ENCODE measurements at places on chromosomes 5 and 9.

DNA sequence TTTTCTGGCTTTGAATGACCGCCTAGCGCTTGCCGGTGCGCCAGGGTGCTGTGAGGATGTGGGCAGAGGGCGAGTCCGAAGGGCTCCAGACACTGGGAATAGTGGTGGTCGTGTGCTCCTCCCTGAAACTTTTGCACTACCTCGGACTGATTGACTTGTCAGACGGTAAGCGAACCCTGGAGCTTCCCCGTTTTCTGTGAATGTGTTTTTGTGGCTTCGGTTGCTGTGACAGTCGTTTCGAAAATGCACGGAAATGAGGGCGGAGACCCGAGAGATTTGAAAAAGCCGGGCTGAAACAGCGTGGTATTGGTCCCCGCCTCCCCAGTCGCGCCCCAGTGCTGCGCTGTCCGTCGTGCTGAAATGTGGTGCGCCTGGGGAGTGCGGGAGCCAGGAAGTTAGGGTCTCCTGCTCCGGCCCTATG lies 102.5 kb upstream of the GABRP start:
- no peak for DNase-seq

DNA sequence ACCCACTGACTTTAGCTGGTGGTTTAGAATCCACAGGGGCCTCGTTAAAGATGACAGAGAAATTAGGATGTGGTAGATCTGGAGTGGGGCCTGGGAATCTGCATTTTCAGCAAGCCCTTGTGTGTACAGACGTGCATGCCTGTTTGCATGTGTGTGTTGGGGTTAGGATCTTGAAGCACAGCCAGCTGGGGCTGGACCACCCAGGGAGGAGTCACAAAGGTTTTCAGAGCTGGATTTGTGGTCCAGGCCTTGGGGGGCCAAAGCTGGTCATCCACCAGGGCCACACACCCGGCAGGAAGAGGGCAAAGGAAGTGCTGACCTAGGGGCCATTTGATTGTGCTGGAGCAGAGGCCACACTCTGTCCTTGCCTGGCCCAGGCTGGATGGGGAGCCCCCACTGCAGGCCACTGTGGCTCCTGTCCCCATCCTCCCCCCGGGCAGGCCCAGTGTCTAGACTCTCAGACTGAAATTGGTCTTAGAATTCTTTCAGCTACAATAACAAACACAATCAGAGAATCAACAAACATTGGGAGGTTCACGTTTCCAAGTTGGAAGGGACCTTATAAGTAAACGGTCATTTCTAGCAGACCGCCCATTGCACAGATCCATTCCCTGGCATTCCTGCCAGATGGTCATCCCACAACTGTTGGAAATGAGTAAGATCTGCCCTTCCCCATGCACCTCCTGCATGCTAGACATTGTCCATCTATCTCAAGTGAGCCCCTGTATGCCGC lies 10.3 kb downstream of the CDX1 start:
- DNase-seq: no peak

GRCh38 chr5:158642879-158643278 lies 456.8 kb downstream of the EBF1 start:
- DNase-seq: no peak

DNA sequence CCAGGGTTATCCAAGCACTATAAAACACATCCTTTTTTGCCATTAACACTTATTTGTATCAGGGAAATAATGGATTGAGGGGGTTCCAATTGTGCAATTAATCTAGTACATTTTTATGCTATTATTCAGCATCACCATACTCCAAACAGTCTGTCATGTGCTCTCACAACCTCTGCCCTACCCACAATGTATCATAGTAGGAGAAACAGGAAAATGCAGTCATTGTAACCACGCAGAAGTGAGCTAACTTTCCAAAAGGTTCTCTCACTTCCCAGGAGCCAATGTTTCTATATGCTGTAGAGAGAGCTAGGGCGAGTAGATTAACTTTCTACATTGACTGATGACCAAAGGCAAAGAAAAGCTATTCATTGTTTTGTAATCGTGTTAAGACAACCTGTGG lies 29.8 kb downstream of the DAB2 start:
- no peak for DNase-seq

DNA sequence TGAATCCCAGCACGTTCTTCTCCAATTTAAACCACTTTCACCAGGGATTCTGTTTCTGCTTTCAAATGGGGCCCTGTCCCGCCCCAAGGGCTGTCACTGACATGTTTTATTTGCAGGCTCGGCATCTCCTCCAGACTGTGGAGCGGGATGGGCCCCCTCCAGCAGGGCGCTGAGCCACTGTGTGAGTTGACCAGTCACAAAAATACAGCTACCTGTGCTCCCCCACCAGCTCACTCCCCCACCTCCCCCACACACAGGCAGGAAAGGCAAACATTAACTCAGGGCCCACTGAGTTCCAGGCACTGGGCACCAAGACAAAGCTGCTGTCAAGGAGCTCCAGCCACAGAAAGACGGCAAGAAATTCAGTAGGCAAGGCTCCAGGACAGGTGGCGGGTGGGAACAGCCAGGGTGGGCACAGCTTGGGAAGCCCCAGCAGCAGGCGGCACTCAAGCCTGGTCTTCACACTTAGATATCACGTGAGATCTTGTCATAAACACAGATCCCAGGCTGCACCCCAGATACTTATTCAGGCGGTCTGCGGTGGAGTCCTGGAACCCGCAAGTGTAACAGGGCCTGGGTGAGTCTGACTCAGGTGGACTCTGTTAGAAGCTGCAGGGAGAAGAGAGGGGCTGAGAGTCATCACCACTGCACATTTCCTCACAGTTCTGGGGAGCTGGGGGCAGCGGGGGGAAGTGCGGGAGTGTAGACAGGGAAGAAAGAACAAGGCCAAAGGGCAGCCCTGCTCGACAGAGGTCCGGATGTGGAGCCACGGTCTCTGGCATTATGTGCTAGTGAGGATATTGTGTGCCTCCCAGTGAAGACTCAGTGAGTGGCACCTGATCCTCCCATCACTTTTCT lies 44.7 kb downstream of the OR2V1 start:
- no peak for DNase-seq

- no peak for DNase-seq
Measured at GRCh38 chr5:152472083-152472482, 67.0 kb upstream of the NMUR2 start.

DNA sequence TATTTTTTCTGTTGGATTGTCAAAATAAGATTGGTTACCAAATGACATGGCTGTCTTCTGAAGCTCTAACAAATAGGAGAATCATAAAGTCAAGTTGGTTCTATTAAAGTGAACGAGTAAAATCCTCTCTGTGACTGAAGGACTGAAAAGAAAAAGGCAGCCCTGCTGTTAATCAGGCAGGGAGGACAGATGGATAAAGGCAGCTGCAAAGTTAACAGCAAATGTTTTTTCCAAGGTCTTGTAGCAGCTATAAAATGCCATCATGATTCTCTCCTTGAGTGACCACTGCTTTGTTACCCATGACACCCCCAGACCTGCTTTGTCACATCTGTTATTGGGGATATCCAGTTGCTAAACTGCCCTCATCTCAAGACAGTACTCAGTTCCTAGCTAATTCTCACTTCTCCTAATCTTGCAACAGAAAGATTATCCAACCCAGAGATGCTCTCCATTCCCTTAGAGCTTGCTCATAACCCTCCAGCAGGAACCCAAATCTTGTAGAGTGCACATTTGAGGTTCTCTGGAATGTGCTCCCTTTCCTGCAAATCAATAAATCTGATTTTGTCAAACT lies 89.7 kb upstream of the PARP8 start:
- no peak for DNase-seq

DNA sequence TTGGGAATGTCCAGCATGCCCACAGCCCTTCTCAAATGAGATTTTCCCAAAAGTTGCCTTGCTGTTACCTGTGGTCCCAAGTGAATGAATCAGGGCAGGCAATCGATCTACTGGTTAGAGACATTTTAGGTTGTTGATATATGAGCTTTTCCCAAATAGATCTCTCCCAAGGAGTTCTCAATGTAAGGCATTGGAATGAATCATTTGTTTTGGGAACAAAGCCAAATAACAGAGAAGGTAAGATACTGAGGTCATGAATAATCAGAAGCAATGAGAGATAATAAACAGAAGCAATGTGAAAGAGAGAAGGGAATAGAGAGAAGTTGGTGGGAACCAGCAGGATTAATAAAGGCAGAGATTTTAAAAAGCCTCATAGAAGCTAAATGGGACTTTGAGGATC lies 93.6 kb upstream of the FER start:
- no peak for DNase-seq

DNA sequence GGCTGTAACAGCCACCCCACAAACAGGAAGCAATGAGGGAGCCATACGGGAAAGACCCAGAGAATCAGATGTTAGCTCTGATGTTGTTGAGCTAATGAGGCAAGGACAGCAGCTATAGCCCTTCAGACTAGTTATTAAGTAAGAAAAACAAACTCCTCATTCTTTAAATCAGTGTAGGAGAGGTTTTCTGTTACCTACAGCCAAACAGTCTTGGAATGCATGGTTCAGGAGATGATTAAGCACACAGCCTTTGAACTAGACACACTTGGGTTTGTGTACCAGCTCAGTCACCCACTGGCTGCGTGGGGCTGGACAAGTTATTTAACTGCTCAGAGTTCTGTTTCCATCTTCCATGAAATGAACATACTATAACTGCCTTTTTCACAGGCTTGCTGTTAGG lies 68.1 kb downstream of the SPOCK1 start:
- no peak for DNase-seq

DNA sequence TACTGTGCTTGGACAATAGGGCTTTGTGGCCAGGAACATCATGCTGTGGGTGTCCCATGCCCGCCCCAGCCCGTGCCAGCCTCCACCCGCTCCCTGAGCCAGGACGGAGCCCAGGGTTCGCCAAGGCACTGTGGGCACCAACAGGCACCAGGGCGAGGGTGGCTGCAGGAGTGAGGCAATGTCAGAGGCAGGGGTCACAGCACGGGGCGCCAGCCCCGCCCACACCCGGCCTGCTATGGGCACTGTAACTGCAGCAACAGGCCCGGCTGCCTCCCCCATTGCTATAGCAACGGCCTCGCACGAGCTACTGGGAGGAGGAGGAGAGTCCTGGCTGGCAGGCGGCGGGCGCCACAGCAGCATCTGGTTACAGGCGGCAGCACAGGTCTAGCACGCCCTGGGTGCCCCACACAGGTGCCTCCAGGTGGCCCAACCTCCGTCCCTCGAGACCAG lies 2.5 kb downstream of the ABCA2 start:
- no peak for DNase-seq

GRCh38 chr9:79572032-79572607 lies 355 bp downstream of the TLE4 start:
- DNase-seq: peak; percentile 20

DNA sequence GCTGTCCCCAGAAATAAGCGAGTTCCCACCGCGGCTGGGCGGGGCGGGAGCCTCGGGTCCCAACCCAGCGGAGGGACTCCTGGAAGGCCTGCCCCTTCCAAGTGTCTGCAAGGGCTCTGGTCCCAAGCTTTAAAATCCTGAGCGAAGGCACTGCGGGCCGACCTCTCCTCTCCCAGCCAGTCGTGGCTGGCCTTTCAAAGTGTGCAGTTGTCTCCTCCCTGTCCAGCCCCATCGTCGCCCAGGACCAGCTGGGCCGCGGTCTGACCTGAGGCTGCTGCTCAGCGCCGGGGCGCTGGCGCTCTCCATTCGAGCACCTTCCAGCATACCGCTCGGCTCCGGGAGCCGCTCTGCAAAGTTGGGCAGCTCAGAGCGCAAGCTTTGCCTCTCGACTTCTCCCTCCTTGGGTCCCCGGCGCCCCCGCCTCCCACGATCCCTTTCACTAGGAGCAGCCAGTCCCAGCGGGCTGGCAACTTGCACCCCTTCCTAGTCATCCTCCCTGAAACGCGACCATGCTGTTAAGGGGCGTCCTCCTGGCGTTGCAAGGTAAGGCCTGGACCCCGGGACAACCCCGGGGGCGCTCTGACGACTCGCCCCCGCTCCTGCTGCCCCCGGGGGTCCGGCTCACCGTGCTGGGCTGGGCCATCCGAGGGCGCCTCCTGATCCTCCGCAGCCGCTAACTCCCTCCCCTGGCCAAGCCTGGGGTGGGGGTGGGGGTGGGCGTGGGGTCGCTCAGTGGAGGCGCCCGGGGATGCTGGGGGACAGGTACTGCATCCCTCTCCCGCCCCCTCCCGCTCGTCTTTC lies at the start of gene MAMDC2:
MAMDC2 (plus strand) TSS at position 160 of the 801 bp plus-strand sequence; CDS start at position 510, 350 bp downstream.
- no peak for DNase-seq

GRCh38 chr5:38663249-38663648 lies 106.8 kb upstream of the LIFR start:
- no peak for DNase-seq

- DNase-seq: no peak
Measured at GRCh38 chr5:8557728-8558127, 688.8 kb downstream of the MTRR start.

DNA sequence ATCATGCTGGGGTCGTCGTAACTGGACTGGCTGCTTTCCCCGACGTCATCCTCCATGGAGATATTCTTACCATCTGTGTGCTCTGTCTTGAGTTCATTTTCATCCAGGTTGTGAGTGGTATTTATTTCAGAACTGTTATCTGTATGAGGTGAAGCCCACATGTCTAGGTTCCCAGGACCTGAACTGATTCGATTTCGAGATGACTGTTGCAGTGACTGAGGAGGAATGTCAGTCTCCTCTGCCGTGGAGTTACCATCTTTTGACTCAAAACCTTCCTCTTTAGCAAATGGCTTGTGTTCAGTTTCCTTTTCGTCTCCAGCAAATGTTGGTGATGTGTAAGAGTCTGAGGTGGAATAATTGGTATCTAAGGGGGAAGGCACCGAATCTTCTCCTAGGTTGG lies 55.2 kb upstream of the PCA3 start:
- DNase-seq: no peak

DNA sequence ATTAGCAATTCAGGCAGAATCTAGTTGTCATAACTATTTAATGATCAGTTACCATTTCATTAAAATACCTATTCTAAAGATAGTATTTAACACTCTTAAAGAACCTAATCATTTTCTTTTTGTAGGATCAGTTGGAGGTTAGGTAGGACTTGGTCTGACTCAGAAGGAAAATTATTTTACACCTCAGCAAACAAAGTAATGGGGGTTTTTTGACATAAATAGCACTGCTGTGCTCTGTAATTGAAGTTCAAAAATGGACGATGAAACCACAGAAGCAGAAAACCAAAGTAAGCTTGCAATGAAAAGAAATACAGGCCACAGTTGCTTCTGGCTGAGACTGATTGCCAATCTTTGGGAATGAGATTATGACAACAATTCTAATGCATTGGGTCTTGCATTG lies 187.0 kb upstream of the TRPM3 start:
- no peak for DNase-seq

DNA sequence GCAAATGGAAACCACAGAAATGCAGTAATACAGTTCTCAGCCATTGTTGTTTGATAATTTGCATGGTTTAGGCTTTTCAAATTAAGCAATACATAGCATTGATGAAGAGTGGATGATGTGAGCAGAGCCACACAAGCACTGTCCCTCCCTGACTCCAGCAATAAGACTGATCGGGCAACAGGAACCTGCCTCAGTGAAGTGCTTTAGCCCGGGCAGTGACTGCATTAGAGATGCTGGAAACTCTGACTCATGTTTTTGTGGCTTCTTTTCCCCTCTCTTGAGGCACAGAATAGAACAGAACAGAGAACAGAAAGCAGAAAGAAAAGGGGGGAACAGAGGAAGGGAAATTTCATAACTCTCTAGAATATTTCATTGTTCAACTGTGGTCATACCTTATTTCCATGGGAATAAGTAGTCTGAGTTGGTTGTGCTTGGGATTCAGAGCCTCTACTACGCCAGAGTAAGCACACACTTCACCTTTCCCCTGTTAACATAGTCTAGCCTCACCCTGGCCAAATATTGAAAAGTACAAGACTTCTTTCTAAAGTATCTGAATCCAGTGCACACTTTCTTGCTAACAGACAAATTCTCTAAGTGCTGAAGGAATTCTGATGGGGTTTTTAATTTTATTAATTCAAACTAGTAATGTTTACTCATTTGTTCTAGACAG lies 164.8 kb upstream of the VCAN start:
- DNase-seq: no peak
